ENCODE measurements at places on chromosomes 7 and 10.

GRCh38 chr10:75187961-75188426, 22.6 kb upstream of the VDAC2 start:
- DNase-seq = peak; percentile 21

GRCh38 chr7:134778941-134779740, at the start of gene CALD1:
Gene CALD1, plus strand, starts transcription at chr7:134779634. Its CDS starts 88,100 bp downstream, at chr7:134867734.
- DNase-seq = no peak

DNA sequence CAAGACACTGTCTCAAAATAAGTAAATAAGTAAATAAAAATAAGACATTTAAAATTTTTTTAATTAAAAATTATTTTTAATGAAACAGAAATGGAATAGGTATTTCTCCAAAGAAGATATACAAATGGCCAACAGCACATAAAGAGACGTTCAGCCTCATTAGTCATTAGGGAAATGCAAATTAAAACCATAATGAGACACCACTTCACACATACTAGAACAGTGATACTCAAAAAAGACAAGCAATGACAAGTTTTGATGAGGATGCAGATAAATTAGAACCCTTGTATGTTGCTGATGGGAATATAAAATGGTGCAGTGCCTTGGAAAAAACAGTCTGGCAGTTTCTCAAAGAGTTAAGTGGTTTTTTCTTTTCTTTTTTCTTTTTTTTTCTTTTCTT, 26.5 kb upstream of the C10orf67 start:
- no peak for DNase-seq

GRCh38 chr7:103388469-103389140, 41.2 kb downstream of the PSMC2 start:
- DNase-seq = no peak

DNA sequence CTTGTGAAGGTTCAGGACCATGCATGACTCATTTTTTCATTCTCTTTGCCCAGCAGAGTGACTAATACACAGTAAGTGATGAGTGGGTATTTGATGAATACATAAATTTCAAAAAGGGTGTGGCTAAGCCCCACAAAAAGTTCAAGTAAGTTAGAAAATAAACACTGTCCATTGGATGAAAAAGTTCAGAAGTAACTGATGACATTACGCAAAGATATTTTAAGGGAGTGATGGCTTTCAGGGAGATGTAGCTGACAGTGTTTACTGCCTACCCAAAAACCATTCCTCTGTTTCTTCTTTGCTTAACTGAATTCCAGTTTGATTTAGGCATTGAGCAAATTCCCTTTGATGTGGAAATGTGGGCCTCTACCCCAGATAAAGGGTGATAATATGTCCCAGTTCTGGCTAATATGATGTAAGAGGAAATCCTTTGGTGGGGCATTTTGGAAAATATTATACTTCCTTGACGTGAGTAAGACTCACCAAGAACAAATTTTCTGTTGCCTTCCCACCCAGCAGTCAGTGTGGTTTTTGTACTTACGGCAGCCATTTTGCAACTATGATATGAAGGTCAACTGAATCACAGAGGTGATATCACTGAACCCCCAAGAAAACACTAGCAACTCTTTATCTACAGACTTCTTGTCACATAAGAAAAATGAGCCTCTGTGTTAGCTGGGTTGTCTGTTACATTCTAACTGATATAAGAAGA, 29.0 kb upstream of the EBLN1 start:
- DNase-seq = no peak

- no peak for DNase-seq
Observed at GRCh38 chr7:70000737-70001348, 402.6 kb downstream of the AUTS2 start.

- no peak for DNase-seq
Observed at GRCh38 chr10:63799521-63800300, 278.5 kb downstream of the REEP3 start.

GRCh38 chr7:119996634-119997033, 276.3 kb upstream of the KCND2 start:
- no peak for DNase-seq

- DNase-seq = no peak
Observed at GRCh38 chr10:59561477-59562121, 148.1 kb downstream of the SLC16A9 start.

- no peak for DNase-seq
Observed at GRCh38 chr7:151781161-151781845, 95.6 kb downstream of the PRKAG2 start.

GRCh38 chr10:84401854-84402611, 73.6 kb downstream of the CCSER2 start:
- DNase-seq = no peak

- peak; percentile 43 for DNase-seq
Observed at GRCh38 chr7:98314469-98314868, 33.0 kb downstream of the BRI3 start.

- DNase-seq = no peak
Observed at GRCh38 chr7:130887957-130888371, 154.0 kb upstream of the KLF14 start.

DNA sequence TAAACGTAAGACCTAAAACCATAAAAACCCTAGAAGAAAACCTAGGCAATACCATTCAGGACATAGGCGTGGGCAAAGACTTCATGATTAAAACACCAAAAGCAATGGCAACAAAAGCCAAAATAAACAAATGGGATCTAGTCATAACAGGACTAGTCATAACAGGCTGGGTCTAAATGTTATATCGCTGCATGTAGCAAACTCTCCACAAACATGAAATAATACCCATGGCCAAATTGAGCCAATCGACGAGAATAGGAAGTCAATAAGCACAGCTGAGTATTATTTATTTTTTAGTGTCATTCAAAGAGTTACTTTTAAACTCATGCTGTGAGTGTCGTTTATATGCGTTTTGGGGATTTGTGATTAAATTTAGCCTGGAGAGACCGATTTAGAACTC, 225.1 kb downstream of the TFEC start:
- no peak for DNase-seq

DNA sequence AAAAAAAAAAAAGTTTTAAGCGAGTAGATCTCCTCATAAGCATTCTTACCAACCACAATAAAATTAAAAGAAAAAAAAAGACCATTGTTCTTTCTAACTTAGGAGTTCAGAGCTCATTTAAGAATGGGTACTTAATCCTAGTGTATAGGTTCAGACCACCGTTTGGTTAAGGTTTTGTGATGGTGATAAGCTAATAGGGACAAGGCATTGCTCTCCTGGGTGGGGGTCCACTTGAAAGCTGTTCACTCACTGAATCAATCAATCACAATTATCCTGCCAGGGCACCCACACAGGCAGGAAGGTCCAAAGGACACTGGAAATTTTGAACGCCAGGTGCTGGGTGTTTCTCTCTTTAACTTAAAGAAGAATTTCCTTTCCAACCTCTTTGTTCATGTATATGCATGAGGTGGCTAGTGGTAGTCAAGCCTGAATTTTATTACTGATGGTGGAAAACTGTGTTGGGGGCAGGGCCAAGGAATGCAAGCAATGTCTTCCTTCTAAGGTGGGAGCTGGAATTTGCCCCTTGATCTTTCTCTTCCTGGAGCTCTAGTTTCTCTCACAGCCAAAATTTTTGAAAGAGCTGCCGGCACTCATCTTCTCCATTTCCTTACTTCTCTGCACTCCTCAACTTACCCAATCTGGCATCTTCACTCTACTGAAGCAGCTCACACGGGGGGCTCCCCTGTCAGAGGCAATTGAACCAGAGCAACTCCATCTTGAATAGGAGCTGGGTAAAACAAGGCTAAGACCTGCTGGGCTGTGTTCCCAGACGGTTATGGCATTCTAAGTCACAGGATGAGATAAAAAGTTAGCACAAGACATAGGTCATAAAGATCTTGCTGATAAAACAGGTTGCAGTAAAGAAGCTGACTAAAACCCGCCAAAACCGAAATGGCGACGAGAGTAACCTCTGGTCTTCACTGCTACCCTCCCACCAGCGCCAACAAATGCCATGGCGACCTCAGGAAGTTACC, 7.5 kb upstream of the FAM131B start:
- DNase-seq = no peak

DNA sequence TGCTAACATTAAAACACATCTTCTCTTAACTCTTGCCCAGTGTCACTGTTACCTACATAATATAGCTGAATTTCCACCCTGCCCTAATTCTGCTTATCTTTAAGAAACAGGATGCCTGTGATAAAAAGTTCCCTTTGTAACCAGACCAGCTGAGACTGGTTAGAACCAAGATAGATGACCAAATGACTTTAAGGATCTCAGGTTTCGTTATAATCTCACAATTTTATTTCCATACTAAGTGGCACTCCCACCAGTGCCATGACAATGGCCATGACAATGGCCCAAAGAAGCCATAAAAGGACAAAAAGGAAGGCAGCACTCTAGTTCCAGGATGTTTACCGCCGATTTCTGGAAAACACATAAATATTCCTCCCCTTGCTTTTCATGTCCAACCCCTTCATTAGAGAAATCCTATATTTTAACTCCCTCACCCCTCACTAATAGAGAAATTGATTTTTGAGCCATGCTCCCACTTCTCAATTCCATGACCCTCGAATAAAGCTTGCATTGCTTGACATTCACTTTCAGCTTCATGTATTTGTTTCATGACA, 126.1 kb downstream of the ELAPOR2 start:
- no peak for DNase-seq

DNA sequence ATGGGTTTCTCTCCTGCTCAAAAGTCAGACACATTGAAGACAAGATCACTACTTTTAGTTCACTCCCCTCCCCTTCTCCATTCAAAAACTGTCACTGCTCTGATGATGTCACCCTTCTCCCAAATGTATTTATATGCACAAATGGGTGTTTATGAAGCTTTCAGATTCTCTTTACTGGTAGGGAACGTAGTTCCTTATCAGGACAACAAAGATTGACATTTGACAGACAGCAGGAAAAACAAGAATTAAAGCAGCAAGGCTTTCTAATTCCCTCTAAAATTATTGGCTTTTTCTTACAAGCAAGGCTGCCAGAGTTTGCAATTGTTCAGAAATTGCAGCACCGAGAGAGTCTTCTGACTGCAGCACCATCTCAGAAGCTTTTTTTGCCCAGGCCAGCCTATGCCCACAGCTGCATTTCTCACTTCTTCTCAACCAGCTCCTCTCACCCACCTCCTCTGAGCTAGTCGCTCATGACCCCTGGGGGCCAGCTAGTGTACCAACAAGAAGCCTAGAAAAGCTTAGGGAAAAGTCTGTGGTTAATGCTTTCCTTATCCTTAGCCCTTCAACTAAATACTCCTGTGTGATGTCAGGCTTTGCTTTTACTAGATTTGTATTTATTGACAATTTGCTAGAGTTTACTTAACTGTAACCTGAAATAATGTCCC, 265.1 kb downstream of the HTR7 start:
- DNase-seq = peak; percentile 15

GRCh38 chr7:127665922-127666321, 13.9 kb downstream of the SND1 start:
- DNase-seq = no peak

GRCh38 chr7:11369696-11370095, 396.0 kb downstream of the PHF14 start:
- no peak for DNase-seq
